Kidney capillary endothelial cell (primary cell): ENCODE measurements at places on chromosomes 3 and 15.

DNA sequence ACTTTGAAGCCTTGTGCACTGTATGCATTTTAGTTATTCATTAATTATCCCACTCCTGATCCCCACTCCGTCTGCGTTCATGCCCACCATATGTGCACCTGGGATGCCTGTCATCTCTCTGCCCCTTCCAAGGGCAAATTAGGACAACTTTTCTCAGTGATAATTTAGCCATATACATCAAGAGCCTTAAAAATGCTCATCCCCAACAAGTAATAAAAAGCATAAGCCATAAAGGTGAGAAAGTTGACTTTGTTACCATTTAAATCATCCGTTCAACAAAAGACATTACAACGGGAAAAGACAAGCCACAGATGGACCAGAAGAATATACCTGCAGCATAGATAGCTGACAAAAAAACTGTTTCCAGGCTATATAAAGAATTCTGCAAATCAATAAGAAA lies 131.4 kb upstream of the LINGO1 start:
- DNase-seq: no peak

DNA sequence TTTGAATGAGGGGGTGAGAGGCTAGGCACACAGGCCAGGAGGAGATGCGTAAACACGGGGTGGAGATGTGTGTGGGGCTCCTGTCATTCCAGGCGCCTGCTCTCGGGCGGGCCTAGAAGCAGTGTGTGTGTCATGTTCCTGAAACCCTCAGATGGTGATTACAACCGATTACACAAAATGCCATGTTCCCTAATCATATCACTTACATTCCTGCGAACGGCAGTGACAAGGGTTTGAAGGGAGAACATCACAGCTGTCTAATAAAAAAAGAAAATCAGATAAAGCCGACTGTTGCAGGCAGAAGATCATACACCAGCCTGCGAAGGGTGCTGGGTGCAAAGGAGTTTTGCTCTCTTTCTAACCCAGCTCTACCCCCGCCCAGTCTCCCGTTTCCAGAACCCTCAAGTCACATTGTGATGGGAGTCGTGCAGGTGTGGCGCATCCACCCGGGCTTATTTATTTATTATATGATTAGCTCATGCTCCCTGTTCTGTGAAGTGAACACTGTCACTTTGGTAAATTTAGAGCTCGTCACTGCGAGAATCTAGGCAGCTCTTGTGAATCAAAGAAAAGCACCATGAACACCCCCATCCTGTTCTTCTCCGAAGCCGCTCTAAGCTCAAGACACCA lies 140.3 kb downstream of the NR2F2 start:
- no peak for DNase-seq

GRCh38 chr3:171257251-171258203 lies 202.7 kb downstream of the TNIK start:
- no peak for DNase-seq

DNA sequence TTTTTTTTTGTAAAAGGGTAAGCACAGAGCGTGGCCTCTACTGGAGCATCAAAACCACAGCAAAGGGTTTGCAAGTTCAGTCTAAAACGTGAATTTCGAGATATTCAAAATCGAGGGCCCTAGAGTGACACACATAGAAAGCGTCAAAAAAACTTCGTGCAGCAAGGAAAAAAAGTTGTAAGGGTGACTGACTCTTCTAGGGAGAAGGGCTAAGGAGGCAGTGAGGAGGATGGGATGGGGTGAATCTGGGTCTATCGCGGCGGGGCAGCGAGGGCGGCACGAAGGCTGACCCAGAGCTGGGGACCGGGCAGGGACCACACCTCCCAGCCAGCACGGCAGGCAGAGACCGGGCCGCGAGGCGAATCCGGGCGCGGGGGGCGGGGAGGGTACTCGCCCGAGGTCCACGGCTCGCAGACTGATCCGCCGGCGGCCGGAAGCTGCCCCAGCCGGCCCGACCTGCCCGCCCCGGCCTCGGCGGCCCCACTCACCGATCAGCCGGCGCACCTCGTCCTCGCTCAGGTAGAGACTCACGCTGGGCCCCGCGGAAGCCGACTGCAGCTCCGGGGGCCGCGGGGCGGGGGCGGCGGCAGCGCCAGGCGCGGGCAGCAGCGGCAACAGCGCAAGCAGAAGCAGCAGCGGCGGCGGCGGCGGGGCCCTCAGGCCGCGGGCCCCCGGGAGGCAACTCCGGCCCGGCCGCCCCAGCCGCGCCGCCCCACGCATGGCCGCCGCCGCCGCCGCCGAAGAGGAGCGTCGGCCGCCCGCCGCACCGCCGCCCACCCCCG lies 533 bp downstream of the RYK start:
- DNase-seq: peak; percentile 34

DNA sequence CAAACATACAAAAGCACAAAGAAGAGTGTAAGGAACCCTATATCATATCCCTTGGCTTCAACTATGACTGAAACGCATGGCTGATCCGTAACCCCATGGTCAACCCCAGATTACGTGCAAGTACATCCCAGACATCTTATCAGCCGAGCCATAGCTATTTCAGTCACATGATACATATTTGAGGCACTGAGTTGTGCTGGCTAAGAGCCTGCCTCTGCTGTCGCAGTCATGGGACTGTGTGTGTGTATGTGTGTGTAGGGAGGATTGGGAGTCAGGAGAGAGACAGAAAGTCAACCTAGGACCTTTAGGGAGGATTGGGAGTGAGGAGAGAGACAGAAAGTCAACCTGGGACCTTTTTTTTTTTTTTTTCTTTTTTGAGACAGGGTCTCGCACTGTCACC lies 8.4 kb downstream of the ST6GAL1 start:
- DNase-seq: no peak

DNA sequence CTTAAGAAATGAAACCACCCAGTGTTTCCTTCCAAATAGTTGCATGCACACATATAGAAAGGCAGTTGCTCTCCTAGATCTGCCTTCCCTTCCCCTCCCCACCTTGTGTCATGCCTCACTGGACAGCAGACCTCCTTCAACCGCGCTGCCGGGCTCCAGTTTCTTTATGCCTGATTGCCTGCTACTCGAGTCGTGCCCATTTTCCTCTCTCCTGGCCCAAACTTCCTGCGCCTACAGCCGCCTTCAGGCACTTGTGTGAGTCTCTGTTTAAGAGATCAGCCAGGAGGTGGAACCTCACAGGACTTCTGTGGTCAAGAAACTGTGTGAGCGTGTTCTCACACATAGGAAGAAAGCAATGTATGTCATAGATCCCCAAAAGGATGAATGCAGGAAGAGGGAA lies 8.8 kb upstream of the FAM107A start:
- no peak for DNase-seq

GRCh38 chr15:47407692-47408091 lies 309.6 kb upstream of the SEMA6D start:
- DNase-seq: no peak

- no peak for DNase-seq
Observed at GRCh38 chr3:25500706-25501210, 72.7 kb downstream of the RARB start.

DNA sequence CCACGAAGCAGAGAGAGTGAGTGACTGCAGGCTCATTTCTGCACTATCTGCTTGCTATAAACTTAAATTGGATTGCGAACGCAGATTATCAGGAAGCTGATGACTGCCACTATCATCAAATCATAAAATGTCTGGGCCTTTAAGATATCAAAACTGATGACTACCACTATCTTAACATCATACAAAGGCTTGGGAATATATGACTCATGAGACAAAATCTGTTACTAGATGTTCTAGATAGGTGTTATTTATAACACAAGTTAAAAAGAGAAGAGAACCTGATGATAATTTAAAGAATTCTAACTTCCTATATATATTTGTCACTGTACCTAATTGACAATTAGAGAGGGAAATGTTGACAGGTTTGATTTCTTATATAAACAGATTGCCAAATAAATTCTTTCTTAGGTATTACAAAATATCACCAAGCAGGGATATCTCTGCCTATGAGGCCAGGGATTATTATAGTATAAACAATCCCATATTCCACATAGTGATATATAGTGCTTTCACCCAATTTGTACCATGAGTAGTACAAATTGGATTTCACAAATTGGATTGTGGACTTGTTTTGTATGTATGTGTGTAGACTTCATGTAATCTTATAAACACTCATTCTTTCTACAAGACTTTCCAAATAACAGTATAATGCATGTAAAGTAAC lies 1157.2 kb downstream of the ROBO1 start:
- no peak for DNase-seq

DNA sequence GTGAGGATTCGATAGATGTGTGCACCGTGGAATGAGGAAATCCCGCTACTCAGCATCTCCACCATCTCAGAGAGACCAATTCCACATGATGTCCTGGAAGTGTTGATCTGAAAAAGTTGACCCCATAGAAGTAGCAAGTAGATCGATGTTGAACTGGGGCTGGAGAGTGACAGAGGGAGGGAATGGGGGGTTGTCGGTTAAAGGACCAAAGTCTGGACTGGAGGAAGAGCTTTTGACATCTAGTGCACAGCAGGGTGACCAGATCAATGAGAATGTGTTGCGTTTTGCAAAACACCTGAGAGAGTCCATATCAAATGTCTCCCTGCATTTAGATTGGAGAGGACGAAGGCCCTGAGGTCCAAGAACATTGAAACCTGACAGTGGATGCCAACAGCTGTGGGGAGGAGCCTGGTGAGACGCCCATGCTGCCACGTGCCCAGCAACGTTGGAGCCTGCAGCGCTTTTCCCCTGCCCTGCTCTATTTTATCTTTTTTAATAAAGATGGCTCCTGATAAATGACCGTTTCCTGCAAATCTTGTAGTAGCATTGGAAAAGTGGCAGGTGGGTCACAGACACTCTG lies 30.1 kb upstream of the RPL32 start:
- DNase-seq: no peak

GRCh38 chr15:48472756-48473155 lies 141.5 kb downstream of the DUT start:
- no peak for DNase-seq

- DNase-seq: no peak
Observed at GRCh38 chr3:158091531-158091930, 14.7 kb downstream of the SHOX2 start.

GRCh38 chr15:41832875-41833274 lies 5.0 kb downstream of the JMJD7 start:
- no peak for DNase-seq

- peak; percentile 69 for DNase-seq
Observed at GRCh38 chr15:31024330-31024729, 32.9 kb upstream of the MTMR10 start.

DNA sequence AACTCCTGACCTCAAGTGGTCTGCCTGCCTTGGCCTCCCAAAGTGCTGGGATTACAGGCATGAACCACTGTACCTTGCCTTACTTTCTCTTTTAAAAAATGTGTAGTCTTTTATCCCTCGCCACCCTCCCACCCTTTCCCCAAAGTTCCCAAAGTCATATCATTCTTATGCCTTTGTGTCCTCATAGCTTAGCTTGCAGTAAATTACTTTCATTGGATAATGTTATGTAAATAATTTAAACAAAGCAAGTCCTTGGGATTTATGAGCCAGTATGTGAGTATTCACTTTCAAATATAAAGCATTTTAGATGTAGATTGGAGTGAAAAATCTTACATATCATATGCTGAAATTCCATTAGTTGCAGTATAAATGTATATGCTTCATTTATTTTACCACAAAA lies 11.0 kb downstream of the GTF2A2 start:
- DNase-seq: no peak

- DNase-seq: no peak
Observed at GRCh38 chr3:31853580-31853979, 127.5 kb downstream of the OSBPL10 start.

GRCh38 chr15:48851956-48852355 lies 26.0 kb upstream of the EID1 start:
- no peak for DNase-seq

DNA sequence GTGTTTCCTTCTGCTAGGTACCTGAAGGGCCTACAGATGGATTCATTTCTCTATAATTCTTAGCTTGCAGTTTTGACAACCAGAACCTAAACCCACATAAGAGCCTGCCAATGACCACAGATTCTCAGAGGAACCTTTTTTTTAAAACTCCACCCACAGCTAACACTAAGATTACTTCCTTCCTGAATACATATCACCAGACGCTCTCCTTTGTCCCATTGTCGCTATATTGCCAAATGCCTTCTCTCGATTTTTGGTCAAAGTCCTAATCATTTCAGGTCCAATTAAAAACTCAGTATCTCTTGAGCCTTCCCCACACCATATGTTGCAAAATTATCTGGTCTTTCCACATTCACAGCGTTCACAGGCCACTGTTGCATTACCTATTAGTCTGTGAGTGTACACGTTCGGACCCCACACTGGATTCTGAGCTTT lies 12.4 kb downstream of the ZNF710 start:
- peak; percentile 44 for DNase-seq

GRCh38 chr15:99929266-99929665 lies 196.0 kb upstream of the LYSMD4 start:
- DNase-seq: no peak

- no peak for DNase-seq
Observed at GRCh38 chr15:62378772-62379498, 213.8 kb upstream of the C2CD4B start.
